Body of pancreas (tissue), 4 donors: ENCODE measurements at places on chromosomes 12 and 14. TPM values are rescaled to one million over a fixed set of nuclear protein-coding genes. Genes with fewer than 3 reads are reported as not detected.

MGP gene
- total RNA-seq, result 162 TPM

CEP290 gene
- total RNA-seq, result 22.6 TPM

GRCh38 chr12:52260361-52261207 is 13.9 kb upstream of the KRT86 start:
- H3K4me1 ChIP-seq, result peaks cover 39% of the 10 kb centered on the region
- no peak overlapping the region for H3K27ac ChIP-seq
- DNase-seq, result no peak
- H3K27me3 ChIP-seq, result no peaks in the 10 kb centered on the region

DNA sequence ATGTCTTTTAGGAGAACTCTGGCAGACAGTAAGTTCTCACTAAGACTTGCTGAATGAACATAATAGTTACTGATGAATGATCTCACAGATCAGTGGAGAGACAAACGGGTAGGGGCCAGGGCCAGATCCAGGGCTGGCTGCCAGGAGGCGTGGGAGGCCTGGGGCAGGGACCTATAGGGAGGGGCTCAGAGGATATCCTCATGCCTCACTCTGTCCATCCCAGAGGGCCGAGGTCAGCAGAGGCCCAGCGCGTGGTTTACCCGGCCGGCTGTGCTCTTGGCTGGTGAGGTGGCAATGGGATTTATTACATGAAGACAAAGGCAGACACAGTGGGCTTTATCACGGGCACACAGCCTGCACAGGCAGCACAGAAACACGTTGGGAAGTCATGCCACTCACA is 85.4 kb downstream of the CHGA start:
- no peaks in the 10 kb centered on the region for H3K27me3 ChIP-seq
- H3K27ac ChIP-seq, result no peak overlapping the region
- H3K4me1 ChIP-seq, result peaks cover 40% of the 10 kb centered on the region
- H3K4me3 ChIP-seq, result no peak overlapping the region
- no peaks in the 10 kb centered on the region for H3K36me3 ChIP-seq
- no peak for DNase-seq

ANO4 gene
- total RNA-seq, result not detected

BORCS5 gene
- total RNA-seq, result 5.6 TPM

PAH gene
- total RNA-seq, result 7.3 TPM

GALC gene
- total RNA-seq, result 42.5 TPM

SYT10 gene
- total RNA-seq, result not detected

NFATC4 gene
- 11.9 TPM for total RNA-seq

DNA sequence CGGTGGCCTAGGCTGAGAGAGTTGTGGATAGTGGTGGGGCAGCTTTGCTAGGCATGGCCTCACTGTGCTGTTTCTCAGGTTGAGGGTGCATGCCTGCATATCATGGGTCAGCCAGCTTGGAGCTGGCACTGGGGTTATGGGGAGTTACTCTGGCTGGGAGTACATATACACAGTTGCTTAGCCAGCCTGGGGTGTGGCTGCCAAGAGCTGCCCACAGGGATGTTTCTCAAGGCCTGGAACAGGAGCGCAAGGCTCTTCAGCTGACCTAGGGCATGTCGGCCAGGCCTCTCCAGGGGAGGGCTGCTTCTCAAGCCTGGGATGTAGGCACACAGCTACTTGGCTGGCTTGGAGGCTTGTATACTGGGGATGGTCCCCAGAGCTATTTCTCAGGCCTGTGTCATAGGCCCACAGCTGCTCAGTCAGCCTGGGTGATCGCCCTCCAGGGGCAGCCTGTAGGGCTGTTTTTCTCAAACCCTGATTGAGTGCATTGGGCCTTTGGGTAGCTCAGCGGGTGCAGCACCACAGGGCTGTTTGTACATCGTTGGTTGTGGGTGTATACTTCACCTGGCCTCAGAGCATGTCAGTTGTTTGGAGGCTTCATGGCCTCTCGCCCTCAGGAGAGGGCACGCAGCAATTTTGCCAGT is 114.9 kb downstream of the METTL25 start:
- H3K4me1 ChIP-seq, result no peaks in the 10 kb centered on the region
- H3K27ac ChIP-seq, result no peak overlapping the region
- H3K36me3 ChIP-seq, result no peaks in the 10 kb centered on the region
- no peak overlapping the region for H3K4me3 ChIP-seq
- no peaks in the 10 kb centered on the region for H3K27me3 ChIP-seq
- no peak for DNase-seq

DNA sequence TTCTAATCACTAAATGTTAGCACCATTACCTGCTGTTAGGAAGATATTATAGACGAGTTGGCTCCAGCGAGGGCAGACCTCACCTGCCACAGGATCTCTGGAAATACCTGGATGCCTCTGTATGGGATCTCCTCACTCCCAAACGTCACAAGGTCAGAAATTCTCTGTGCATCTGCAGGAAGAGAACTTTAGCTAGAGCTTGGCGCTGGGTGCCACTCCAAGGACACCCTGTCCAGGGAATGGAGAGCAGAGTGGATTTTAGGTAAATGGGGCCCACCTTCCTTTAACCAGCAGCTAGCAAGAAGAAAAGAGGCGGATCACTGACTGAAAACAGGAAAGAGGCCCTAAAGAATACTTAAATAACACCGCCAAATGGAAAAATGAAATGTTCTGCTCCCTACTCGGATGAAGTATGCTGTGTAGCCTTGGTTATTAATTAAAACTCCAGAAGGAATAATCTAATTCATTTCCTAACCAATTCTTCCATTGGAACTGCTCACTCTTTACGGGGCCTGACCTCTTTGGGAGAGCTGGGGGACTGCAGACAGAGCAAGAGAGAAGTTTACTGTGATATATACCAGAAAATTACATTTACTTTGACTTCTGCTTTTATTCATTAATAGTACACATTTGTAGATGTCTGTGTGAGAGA is 4.2 kb upstream of the FOXG1 start:
- peaks cover 4% of the 10 kb centered on the region for H3K27me3 ChIP-seq
- H3K4me3 ChIP-seq, result no peak overlapping the region
- no peak overlapping the region for H3K27ac ChIP-seq
- H3K36me3 ChIP-seq, result no peaks in the 10 kb centered on the region

DNA sequence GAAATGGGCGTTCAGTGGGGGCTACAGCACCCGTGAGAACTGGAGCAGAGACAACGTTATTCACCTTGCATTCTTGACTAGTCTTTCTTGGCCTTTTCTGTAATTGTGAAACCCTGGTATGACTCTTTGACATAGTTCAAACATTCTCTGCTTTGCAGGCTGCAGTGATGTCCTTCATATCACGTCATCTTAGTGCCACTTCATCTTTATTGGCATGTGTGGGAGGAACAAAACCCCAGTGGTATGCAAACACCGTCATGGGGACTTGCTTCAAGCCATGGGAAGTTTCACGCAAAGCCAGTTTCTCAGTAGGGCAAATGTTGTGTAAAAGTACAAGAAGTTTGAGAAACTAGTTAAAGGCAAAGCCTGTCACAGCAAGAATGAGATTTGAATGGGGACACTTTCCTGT is 20.2 kb upstream of the DUSP16 start:
- no peaks in the 10 kb centered on the region for H3K27me3 ChIP-seq
- DNase-seq, result no peak
- H3K27ac ChIP-seq, result no peak overlapping the region
- no peaks in the 10 kb centered on the region for H3K36me3 ChIP-seq
- no peak overlapping the region for H3K4me3 ChIP-seq
- peaks cover 5% of the 10 kb centered on the region for H3K4me1 ChIP-seq
